ENCODE measurements at places on chromosomes 7 and 10. TPM values are rescaled to one million over a fixed set of nuclear protein-coding genes. Genes with fewer than 3 reads are reported as not detected.

The ASB13 gene
- 12.4 TPM for total RNA-seq

The FOXP2 gene
- total RNA-seq, result 0.68 TPM

DNA sequence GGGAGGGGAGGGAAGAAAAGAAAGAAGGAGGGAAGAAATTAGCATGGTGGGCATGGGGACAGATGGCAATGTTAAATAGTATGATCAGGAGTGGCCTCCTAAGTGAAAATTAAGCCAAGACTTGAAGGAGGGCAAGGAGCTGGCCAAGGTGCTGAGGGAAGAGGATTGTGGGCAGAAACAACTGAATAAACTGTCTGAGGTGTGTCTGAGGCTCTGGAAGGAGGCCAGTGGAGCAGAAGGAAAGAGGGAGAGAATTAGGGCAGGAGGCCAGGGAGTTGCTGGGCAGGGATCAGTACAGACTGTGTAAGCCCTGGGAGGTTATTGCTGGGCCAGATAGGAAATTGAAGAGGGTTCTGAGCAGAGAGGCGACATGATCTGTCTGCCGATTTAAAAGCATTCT is 40.6 kb upstream of the VKORC1L1 start:
- DNase-seq, result no peak

DNA sequence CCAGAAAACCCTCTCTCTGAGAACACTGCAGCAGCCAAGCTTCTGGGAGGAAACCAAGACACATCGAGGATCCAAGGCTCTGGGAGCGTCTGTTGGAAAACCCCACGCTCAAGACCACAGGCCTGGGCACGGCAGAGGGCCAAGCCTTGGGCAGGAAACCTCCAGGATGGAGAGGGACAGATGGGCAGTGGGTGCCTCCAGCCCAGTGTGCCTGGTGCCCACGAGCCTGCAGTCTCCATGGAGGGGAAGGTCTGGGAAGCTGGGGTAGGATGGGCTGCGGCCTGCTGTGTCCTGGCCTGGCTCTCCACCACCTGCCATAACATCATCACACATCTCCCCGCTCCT is 96.1 kb downstream of the FAM53B start:
- DNase-seq, result no peak

DNA sequence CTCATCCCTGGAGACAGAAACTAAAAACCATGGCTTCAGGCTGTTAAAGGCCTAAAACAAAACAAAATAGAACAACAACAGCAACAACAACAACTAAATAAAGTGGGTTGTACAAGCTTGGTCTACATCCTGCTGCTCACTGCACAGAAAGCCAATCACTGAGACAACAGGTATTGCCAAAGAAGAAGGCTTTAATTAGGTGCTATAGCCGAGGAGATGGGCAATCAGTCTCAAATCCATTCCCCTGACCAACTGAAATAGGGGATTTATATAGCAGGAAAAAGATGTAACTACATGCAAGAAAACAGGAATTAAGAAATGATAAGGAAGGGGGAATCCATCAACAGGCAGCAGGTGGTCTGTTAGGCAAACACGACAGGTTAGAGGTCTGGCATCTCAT is 22.4 kb upstream of the NUB1 start:
- no peak for DNase-seq

DNA sequence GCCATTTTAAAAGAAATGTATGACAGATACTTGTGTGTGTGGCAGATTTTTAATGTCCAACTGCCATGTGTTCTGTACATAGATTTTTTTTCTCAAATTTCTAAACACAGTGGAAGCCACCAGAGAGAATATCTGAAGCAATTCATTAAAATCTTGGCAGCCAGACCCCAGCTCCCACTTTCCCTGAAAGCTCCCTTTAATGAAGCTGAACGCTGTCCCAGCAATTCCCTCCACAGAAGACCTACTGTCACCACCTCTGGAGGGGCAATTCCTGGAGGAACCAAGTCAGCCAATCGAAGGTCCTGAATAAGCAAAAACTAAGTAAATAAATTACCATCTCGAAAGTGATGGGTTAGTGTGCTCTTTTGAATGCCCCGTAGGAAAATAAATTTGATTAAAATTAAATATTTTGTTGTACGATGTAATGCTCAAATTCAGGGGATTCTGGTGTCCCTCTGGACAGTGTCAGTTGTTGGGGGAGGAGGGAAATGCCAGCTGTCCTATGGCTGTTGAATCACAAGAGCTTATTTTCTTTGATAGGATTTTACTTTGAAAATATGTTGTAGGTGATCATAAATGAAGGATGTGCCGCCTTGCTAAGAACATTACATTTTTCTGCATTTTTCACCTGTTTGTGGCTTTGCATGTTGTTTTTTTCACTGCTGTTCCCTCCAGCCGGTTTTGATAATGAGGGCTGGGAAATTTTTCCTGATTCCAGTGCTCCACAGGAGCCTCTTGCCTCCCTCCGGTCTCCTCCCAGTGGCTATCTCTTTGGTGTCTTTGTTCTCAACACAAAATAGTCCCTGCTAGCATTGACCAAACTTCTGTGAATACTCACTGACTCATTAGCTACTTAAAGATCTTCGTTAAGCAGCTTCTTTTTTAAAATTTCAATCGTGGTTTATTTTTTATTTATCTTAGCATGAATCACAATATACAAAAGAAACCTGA is 9.2 kb upstream of the GSAP start:
- no peak for DNase-seq

DNA sequence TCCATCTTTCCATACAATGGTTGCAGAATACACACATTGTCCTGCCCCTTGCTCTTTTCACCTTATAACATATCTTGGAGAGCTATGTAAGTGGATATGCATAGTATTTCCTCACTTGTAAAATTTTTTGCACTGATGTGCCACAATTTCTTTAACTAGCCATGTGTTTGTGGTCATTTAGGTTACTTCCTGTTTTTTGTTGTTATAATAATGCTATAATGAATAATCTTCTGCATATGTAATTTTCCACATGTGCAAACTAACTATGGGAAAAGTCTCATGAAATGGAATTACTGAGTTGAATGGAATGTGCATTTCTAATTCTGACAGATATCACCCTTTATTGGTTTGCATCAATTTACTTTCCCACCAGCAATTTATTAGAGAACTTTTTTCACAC is 2.8 kb downstream of the TAS2R41 start:
- DNase-seq, result no peak

GRCh38 chr10:104300002-104300735 is 31.2 kb downstream of the GSTO2 start:
- peak; percentile 99 for DNase-seq

Measured in glomerular endothelial cell (primary cell).